ENCODE measurements at places on chromosomes 12 and 14. TPM values are rescaled to one million over a fixed set of nuclear protein-coding genes. Genes with fewer than 3 reads are reported as not detected.

The HOXC9 gene
- total RNA-seq = 11.6 TPM

DNA sequence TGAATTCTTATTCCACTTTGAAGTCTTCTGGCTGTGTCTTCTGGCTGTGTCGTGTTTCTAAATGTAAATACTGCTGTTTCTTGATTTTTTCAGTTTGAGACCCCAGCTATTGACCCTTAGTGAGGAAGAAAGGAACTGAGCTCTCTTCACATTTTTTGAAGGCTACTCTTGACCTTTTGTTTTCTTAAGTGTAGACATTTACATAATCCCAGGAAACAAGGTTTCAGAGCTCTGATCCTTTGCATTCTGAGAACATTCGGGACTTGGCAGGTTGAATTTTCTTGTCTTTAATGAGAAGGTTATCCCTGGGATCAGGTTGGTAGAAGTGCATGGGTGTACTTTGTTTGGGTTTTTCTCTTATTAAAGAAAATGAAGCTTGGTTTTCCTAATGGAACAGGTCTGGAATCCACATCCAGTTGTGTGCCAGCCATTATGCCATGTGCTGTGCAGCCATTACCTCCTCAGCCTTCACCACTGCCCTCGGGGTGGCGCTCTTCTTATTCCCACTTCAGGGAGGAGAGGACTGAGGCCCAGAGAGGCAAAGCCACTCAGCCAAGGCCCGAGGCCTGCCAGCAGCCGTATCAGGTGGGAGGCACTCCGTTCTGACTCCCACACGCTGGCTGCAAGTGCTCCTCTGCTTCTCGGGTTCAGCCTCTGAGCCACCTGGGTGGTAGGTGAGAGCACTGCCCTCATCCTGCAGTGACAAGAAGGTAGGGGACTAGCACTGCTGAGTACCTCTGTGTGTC, 120.9 kb downstream of the BEGAIN start:
- no peak overlapping the region for H3K4me3 ChIP-seq
- no peaks in the 10 kb centered on the region for H3K36me3 ChIP-seq
- DNase-seq = no peak
- H3K27ac ChIP-seq = no peak overlapping the region
- no peaks in the 10 kb centered on the region for H3K4me1 ChIP-seq

The EGLN3 gene
- 0.29 TPM for total RNA-seq

- DNase-seq = no peak
These were observed 325.7 kb downstream of the CEP128 start for GRCh38 chr14:80615831-80616230.

DNA sequence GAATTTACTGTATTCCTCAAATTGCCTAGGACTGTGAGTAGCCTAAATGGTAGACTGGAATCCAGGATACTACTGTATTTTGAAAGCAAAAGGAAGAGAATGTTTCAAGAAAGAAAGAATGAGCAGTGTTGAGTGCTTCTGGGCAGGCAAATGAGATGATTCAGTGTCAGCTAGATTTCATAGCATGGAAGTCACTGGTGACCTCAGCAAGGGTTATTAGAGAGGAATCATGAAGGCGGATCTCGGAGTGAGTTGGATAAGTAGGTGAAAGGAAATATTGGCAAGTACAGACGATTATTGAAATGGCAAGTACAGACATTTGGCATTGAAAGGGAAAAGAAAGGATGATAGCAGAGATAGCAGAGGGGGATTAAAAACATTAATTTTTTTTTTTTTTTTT, 27.1 kb downstream of the VRK1 start:
- no peaks in the 10 kb centered on the region for H3K4me1 ChIP-seq
- DNase-seq = no peak
- peak overlapping the region; percentile 38 for H3K27ac ChIP-seq
- no peaks in the 10 kb centered on the region for H3K36me3 ChIP-seq
- H3K27me3 ChIP-seq = no peaks in the 10 kb centered on the region

DNA sequence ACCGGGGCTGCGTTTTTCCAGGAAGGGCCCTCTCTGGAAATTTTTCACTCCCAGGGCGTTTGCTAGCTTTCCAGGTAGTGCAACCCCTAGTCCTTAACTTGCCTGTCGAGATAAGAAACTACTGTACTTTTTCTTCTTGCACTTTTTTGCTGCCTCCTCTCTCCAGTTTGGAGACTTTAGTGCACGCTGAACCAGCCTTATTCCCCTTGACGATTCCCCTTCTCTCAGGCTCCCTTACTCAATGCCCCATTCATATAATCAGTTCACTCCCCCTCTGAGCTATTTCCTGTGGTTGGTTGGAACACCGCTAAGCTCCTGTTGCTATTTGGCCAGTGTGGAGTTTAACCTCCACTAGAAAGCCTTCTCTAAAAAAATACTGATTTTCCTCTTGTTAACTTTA, 682 bp downstream of the CREBL2 start:
- no peaks in the 10 kb centered on the region for H3K27me3 ChIP-seq
- no peaks in the 10 kb centered on the region for H3K36me3 ChIP-seq
- H3K27ac ChIP-seq = peak overlapping the region; percentile 77
- peaks cover 7% of the 10 kb centered on the region for H3K4me1 ChIP-seq

The TAS2R14 gene
- total RNA-seq = 7.2 TPM

The LRTM2 gene
- not detected for total RNA-seq

DNA sequence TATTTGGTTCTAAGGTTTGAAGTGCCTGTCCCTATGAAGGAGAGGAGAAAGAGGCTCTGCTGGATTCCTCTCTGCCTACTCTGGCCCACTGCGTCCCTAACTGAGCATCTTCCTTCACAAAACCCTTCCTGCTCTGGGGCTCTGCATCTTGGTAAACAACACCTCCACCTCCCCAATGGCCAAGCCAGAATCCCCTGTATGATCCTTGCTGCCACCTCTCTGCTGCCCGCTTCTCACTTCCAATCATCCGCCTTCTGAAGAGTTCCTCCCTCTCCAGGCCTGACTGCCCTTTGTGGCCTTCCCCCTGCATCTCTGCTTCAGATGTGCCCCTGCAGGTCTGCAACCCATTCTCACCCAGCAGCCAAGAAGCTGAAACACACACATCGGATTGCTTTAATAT, 110.6 kb upstream of the RPH3A start:
- H3K27ac ChIP-seq = no peak overlapping the region
- H3K4me1 ChIP-seq = no peaks in the 10 kb centered on the region
- no peak overlapping the region for H3K4me3 ChIP-seq

- no peak overlapping the region for H3K4me3 ChIP-seq
- H3K27me3 ChIP-seq = peaks cover 8% of the 10 kb centered on the region
- H3K36me3 ChIP-seq = no peaks in the 10 kb centered on the region
- H3K27ac ChIP-seq = no peak overlapping the region
- no peak for DNase-seq
- no peaks in the 10 kb centered on the region for H3K4me1 ChIP-seq
These were observed 4.2 kb upstream of the TRHDE start for GRCh38 chr12:72267974-72268373.

- no peak overlapping the region for H3K27ac ChIP-seq
- DNase-seq = no peak
- H3K27me3 ChIP-seq = no peaks in the 10 kb centered on the region
- H3K36me3 ChIP-seq = no peaks in the 10 kb centered on the region
These were observed 19.1 kb upstream of the RIN3 start for GRCh38 chr14:92494512-92494911.

The TAS2R7 gene
- total RNA-seq = not detected

The DIO2 gene
- total RNA-seq = 0.29 TPM

DNA sequence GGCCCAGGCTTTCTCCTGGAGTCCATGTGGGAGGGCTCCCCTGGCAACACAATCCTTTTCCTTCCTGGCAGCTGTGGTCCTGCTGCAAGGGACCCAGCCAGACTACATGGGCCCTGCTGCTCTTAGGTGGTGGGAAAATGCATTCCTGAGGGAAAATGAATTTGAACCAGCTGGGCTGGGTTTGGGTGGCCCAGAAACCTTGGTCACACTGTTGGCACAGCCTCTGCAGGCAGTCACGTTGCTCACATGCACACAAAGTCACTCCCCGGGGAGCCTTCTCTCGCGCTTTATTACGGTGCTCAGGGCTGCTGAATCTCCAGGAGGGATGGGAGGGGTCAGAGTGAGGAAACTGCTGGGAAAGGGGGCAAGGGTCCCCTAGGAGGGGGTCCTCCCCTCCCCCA, 17.2 kb downstream of the PLEKHG3 start:
- peaks cover 49% of the 10 kb centered on the region for H3K4me1 ChIP-seq
- DNase-seq = peak; percentile 93
- H3K27me3 ChIP-seq = no peaks in the 10 kb centered on the region
- no peaks in the 10 kb centered on the region for H3K36me3 ChIP-seq
